ENCODE measurements at places on chromosomes 6 and 20.

- peaks cover 9% of the 10 kb centered on the region for H3K36me3 ChIP-seq
- H3K27ac ChIP-seq: no peak overlapping the region
- peaks cover 20% of the 10 kb centered on the region for H3K4me1 ChIP-seq
Measured at GRCh38 chr20:59945731-59946130, 5.5 kb downstream of the FAM217B start.

DNA sequence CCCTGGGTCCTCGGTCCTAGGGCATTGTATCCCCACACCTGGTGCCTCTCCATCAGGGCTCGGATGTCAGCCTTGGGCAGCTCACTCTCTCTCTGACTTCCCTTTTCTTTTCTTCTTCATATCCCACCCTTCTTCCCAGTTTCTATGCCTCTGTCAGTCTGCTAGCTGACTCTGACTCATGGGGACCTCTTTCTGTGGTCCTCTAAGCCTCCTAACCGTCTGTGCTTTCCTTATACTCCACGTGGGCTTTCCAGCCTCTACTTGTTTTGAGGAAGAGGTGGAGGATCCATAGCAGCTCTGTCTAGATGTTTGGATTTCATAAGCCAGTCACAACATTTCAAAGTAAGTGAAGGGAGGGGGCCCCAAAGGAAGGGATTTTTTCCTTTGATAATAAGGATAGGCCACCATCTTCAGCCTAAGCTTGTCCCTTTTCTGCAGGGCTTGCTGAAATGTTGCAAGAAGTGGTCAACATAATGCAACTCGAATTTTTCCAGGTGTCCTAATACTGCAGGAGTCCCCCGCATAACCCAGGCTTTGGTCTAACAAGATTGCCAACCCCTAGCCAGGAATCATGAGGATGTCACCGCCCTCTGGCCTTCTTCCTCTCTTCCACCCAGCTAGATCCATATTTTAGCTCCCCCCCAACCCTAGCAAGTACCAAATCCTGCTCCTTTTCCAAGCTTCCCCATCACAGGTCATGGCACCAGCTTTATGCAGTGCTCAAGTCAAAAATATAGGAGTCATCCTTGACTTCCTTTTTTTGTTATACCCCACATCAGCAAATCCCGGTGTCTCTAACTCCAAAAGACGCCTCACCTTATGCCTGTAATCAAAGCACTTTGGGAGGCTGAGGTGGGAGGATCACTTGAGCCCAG, 8.7 kb upstream of the PLTP start:
- no peak overlapping the region for H3K4me3 ChIP-seq
- H3K27me3 ChIP-seq: peaks cover 43% of the 10 kb centered on the region
- H3K27ac ChIP-seq: no peak overlapping the region

DNA sequence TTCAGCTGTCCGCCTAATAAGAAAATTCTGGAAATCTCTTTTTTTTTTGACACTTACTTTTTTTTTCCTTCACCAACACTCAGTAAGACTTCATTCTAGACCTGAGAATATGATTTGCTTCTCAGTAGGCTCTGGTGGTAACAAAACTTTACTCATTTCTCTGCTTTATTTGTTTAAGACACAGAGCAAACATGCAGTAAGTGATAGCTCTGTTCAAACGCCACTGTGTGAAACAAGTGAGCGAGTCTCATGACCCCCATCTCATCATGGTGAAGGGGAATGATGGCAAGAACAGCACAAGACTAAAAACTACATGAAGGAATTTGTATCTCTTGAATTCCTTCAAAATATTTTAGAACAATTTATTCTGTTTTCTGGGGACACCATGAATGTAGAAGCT, 541.6 kb upstream of the POU3F2 start:
- no peak overlapping the region for H3K27ac ChIP-seq
- H3K27me3 ChIP-seq: no peaks in the 10 kb centered on the region
- no peak overlapping the region for H3K4me3 ChIP-seq
- no peak for ATAC-seq

- H3K27me3 ChIP-seq: no peaks in the 10 kb centered on the region
- no peaks in the 10 kb centered on the region for H3K36me3 ChIP-seq
- no peak overlapping the region for H3K4me3 ChIP-seq
- no peak for ATAC-seq
- peaks cover 25% of the 10 kb centered on the region for H3K4me1 ChIP-seq
Measured at GRCh38 chr6:36670271-36670670, 8.2 kb upstream of the CDKN1A start.

GRCh38 chr20:62617711-62618483, 24.4 kb upstream of the SLCO4A1 start:
- H3K4me1 ChIP-seq: peaks cover 58% of the 10 kb centered on the region
- peak overlapping the region; percentile 44 for H3K4me3 ChIP-seq
- H3K36me3 ChIP-seq: no peaks in the 10 kb centered on the region
- peak; percentile 77 for ATAC-seq

- no peak overlapping the region for H3K27ac ChIP-seq
- H3K4me3 ChIP-seq: no peak overlapping the region
- H3K36me3 ChIP-seq: no peaks in the 10 kb centered on the region
- ATAC-seq: no peak
Measured at GRCh38 chr6:77448546-77448945, 14.7 kb downstream of the HTR1B start.

DNA sequence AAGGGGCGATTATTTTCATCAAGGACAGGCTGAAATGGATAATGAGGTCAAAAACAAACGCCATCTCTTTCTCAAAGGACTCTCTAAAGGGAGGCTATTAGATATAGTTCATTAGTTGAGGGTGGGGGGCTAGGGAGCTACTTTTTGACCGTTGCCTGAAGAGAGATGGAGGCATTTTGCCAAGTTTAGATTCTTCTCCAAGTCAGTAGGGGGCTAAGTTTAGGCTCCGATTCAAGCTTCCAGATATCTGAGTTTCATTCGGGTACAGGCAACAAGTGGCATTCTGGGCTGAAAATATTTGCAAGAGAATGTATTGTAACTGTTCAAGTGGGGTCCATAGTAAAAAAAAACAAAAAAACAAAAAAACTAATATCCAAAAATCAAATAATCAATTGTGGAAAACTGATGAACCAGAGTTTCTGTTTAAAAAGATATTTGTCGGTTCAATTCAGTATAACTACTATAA, 43.4 kb upstream of the PIM1 start:
- peaks cover 6% of the 10 kb centered on the region for H3K4me1 ChIP-seq
- peaks cover 25% of the 10 kb centered on the region for H3K27me3 ChIP-seq
- no peak for ATAC-seq
- H3K27ac ChIP-seq: no peak overlapping the region
- no peak overlapping the region for H3K4me3 ChIP-seq
- no peaks in the 10 kb centered on the region for H3K36me3 ChIP-seq

DNA sequence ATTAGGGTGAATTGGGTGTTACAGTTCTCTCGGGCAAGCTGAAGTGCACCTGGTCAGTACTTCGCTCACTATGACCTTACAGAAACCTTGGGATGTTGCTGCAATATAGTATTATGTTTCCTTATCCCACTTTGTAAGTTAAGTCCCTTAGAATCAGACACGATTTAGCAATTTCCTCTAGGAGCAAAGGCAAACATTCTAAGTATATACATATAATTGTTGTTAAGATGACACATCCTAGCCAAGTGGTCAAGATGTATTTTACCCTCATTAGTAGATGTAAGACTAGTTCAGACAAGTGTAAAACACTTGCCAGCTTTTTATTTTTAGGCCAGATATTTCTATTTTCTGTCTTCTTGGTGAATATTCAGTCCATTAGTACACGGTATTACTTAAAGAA, 31.1 kb upstream of the RGS17 start:
- no peak for ATAC-seq
- no peaks in the 10 kb centered on the region for H3K36me3 ChIP-seq
- no peaks in the 10 kb centered on the region for H3K27me3 ChIP-seq
- H3K27ac ChIP-seq: no peak overlapping the region
- no peaks in the 10 kb centered on the region for H3K4me1 ChIP-seq

DNA sequence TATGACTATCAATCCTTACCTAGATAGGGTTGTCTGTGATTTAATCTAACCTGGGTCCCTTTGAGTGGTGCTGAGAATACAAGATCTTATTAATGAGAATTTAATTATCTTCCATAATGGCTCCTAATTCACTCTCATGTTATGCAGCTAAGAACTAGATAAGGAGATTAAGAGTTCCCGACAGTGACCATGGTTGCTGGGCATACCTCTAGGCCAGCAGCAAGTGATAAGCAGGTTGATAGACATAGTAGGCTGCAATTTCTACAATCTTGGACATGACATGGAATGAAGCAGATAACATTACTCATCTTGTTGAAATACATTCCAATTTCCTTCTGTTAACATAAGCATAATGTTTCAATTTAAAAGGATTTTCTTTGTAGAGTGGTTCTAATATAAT, 27.1 kb downstream of the SPACA1 start:
- peaks cover 7% of the 10 kb centered on the region for H3K36me3 ChIP-seq
- no peak overlapping the region for H3K27ac ChIP-seq
- no peak for ATAC-seq
- H3K4me1 ChIP-seq: no peaks in the 10 kb centered on the region

GRCh38 chr20:35981969-35982368, 13.6 kb downstream of the CNBD2 start:
- no peaks in the 10 kb centered on the region for H3K4me1 ChIP-seq
- H3K27ac ChIP-seq: no peak overlapping the region
- no peaks in the 10 kb centered on the region for H3K36me3 ChIP-seq
- H3K4me3 ChIP-seq: no peak overlapping the region

- no peak for ATAC-seq
- H3K27me3 ChIP-seq: no peaks in the 10 kb centered on the region
- no peak overlapping the region for H3K27ac ChIP-seq
- H3K4me1 ChIP-seq: peaks cover 4% of the 10 kb centered on the region
Measured at GRCh38 chr6:119322715-119323350, 26.7 kb downstream of the MAN1A1 start.

DNA sequence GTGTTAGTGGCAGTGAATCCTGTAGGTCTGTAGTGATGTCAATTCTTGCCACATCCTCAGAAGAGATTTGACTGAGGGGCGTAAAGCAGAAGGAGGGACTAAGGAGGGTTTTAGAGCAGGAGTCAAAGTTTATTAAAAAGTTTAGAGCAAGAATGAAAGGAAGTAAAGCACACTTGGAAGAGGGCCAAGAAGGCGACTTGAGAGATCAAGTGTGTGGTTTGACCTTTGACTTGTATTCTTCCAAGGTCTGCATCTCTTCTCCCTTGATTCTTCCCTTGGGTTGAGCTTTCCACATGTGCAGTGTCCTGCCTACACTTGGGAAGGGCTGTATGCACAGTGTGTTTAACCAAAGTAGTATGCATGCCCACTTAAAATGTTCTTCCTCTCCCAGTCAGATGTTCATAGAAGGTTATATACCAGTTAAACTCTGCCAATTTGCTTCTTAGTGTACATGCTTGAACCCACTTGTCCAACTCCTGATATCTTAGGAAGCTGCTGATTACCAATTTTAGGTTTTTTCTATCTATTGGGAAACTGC, 627.6 kb downstream of the MMUT start:
- ATAC-seq: no peak
- H3K4me3 ChIP-seq: no peak overlapping the region
- H3K27ac ChIP-seq: no peak overlapping the region

GRCh38 chr6:3868544-3868943, 19.4 kb downstream of the FAM50B start:
- no peak overlapping the region for H3K27ac ChIP-seq
- no peak overlapping the region for H3K4me3 ChIP-seq
- H3K27me3 ChIP-seq: peaks cover 52% of the 10 kb centered on the region
- ATAC-seq: no peak

DNA sequence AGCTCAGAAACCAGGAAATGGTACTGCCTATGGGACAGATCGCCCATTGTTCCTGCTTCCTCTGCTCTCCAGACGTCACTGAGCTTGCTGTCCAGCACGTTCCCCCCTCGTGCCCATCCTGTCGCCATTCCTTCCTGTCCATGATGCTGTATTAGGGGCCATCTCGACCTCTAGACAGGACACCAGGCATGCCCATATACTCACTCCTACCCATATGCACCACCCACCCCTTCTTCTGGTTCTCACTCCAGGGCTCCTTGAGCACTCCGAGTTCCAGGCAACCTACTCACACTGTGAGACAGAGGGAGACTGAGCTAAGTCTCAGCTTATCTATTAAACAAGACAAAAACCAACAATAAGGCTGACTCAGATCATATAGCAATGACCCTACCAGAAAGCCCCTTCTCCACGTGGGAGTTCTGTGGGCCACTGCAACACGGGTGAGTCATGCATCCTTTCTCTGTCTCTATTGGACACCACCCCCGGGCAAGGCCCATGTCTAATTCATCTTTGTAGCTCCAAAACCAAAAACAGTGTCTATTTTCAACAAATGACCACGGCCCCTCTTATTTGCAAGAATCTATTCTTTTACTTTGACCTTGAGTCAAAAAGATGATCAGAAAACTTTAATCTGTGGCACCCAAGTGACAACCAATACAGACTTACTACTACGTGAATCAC, 65.7 kb downstream of the PSMG4 start:
- H3K27ac ChIP-seq: peak overlapping the region; percentile 17
- ATAC-seq: peak; percentile 83
- H3K4me3 ChIP-seq: no peak overlapping the region
- peaks cover 14% of the 10 kb centered on the region for H3K4me1 ChIP-seq
- H3K27me3 ChIP-seq: peaks cover 53% of the 10 kb centered on the region

GRCh38 chr20:38258545-38259215, 1.9 kb downstream of the KIAA1755 start:
- ATAC-seq: no peak
- no peak overlapping the region for H3K27ac ChIP-seq
- peaks cover 53% of the 10 kb centered on the region for H3K27me3 ChIP-seq
- no peaks in the 10 kb centered on the region for H3K36me3 ChIP-seq

- H3K27ac ChIP-seq: peak overlapping the region; percentile 15
- peaks cover 59% of the 10 kb centered on the region for H3K36me3 ChIP-seq
- H3K4me1 ChIP-seq: no peaks in the 10 kb centered on the region
- ATAC-seq: no peak
- no peaks in the 10 kb centered on the region for H3K27me3 ChIP-seq
Measured at GRCh38 chr6:17656092-17656491, 50.6 kb downstream of the NUP153 start.

DNA sequence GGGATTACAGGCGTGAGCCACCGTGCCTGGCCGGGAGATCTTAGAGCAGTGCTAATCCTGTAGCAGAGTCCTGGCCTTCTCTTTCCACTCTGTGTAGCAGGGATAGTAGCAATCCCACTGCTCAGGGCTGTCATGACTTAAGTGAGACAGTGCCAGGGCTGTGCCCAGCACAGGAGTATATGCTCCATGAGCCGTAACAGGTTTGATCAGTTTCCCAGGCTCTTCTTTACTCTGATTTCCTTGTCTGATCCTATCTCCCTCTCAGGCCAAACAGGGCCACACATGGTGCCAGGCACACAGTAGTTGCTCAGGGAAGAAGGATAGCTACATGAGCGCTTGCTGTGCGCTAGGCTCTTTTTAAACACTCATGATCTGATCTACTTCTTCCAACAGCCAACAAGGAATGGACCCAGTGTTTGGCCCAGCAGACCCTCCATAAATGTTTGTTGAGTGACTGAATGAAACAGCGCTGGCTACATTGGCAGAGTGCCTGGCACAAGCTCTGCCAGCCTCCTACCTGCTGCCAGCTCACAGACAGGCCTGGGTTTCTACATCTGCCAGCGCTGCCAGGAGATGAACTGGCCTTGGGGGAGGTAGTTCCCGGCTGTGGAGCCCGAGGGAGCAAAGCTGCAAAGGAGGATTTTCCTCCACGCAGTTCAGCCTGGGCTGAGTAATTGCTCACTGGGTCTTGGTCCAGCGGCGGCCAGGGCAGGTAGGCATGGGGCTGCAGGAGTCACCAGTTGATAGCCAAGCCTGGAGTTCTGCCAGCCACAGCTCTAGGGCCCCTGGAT, 36.9 kb downstream of the SNAI1 start:
- no peak overlapping the region for H3K27ac ChIP-seq
- H3K4me1 ChIP-seq: peaks cover 14% of the 10 kb centered on the region
- H3K4me3 ChIP-seq: no peak overlapping the region
- H3K36me3 ChIP-seq: no peaks in the 10 kb centered on the region
- ATAC-seq: no peak
- H3K27me3 ChIP-seq: no peaks in the 10 kb centered on the region

Data from stimulated activated memory B cell treated with anti-CD40 and anti-IgM and Interleukin-4, amounts not matched to agents 10 μg/mL and 1 μg/mL and 100 μg/mL, for 72 hours (primary cell).